NCI-H2029 (cell line): ENCODE measurements at places on chromosomes 3 and 15.

DNA sequence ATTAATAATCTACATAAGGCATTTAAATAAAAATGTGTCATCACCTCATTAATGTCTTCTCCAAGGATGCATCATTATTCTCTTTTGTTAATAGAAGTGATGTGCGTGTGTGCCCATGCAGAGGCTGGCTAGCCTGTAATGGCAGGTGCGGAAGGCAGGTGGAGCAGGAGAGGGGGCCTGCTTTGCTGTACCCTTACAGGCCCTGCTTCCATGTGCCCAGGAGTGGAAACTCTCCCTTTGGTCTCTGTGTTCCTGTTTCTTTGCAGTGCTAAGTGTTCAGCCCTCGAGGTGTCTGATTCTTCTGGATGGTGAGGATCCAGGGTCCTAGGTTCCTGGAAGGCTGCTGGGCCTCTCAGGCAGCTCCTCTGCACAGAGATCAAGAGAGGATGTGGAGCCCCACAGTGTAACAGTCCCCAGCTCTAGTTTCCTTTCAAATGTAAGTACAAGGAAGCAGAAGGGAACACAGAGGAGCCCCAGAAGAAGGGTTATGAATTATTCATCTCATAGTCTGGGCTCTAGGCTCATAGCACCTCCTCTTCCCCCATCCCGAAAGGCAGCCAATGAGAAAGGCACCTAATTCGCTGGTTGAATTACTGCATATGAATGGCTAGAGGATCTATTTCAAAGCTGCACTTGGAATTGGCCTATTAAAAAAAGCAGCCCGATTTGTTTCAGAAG lies 39.2 kb upstream of the AGBL1 start:
- DNase-seq = no peak

DNA sequence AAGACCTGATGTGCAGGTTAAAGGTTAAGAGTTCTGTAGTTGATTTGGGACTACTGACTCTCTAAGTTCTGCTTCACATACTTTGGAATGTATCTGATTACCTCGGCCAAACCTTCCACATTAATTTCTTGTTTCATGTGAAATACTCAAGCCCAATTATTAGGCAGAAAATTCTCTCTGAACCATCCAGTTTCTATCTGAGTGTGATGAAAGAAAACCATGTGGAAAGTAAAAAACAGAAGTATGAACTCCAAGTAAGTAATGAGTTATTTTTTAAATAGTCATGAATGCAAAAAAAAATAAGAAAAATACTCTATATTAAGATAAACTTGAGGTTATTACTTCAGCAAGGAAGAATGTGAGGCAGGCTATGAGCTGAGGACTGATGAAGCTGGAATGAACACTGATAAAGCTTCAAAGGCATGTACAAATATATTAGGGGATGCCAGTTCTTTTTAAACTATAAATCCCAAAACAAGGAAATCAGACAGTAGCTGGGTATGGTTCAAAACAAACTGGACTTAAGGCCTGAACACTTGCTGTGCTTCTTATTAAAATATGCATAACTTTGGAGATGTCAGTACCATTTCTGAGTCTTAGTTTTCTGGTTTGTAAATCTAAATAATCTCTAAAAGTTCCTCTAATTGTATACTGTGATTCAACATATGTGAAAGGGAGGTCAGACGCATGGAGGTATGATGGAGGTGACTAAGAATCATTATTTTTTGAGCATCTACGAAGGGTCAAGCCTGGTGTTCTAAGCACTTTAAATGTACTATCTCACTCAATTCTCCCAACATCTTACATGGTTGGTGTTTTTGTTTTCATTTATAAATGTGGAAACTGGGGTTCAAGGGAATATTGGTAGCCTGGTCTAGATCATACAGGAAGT lies 59.6 kb downstream of the COL6A6 start:
- no peak for DNase-seq

GRCh38 chr15:49688135-49688790 lies 67.4 kb downstream of the DTWD1 start:
- DNase-seq = no peak

GRCh38 chr15:37094915-37095711 lies 5.2 kb downstream of the MEIS2 start:
- no peak for DNase-seq

DNA sequence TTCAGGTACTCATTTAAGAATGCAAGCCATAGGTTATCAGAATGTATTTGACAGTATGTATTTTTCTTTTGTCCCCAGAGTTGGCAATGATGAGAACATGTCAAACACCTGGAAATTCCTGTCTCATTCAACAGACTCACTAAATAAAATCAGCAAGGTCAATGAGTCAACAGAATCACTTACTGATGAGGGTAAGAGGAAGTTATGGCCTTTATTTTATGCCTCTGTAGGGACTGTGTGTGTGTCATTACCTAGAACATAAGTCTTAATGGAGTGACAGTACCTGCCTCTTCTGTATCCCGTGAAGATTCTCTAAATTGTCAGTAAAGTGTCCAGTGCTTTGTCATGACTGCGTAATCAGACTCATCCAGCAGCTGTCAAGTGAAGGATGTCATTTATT lies 77.5 kb downstream of the KLHL25 start:
- DNase-seq = no peak

DNA sequence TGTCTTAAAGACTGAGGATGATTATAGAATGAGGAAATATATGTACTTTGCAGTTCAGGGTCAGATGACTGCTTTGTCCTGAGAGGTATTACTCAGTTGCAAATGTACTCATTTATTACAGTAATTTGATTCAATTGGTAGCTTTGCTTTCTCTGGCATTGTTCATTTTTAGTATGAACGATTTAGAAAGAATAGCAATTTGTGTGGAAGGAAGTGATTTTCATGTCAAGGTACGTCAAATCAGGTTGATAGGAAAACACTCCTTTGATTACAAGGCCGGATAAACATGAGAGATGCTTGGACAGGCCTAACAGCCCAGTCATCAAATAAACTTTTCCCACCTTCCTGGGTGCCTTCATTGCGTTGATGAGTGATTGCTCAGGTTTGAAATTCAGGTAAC lies 53.8 kb downstream of the UNC13C start:
- DNase-seq = no peak

- no peak for DNase-seq
Observed at GRCh38 chr15:82846621-82847020, 37.2 kb downstream of the WHAMM start.

DNA sequence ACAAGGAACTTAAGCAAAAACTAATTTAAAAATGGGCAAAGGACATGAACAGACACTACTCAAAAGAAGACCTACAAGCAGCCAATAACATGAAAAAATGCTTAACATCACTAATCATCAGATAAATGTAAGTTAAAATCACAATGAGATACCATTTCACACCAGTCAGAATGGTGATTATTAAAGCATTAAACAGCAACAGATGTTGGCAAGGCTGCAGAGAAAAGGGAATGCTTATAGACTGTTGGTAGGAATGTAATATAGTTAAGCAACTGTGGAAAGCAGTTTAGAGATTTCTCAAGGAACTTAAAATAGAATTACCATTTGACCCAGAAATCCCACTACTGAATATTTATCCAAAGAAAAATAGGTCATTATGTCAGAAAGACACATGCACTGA lies 482.2 kb downstream of the SQOR start:
- no peak for DNase-seq

- DNase-seq = no peak
Observed at GRCh38 chr3:125351814-125352456, 23.2 kb downstream of the ZNF148 start.

DNA sequence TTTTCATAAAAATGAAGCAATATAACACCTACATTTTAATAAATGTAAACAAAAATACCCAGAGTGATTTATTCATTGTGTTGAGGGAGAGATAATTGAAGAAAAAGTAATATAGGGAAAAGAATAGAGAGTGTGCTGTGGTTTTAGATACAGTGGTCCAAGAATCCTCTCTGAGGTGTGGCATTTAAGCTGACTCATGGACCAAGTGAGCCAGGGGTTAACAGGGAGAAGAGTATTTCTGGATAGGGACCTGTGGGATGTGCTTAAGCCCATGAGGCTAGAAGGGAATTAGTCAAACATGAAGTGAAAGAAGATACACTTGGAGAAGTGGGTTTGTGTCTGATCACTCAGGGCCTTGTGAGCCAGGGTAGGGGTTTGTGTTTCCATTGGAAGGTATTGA lies 680.7 kb upstream of the GRM7 start:
- DNase-seq = no peak

- DNase-seq = no peak
Observed at GRCh38 chr3:64651741-64652241, 36.0 kb downstream of the ADAMTS9 start.

- no peak for DNase-seq
Observed at GRCh38 chr3:108475220-108475782, 35.1 kb downstream of the MYH15 start.

GRCh38 chr3:150582620-150583019 lies 20.5 kb upstream of the SELENOT start:
- no peak for DNase-seq

- no peak for DNase-seq
Observed at GRCh38 chr3:176106380-176106779, 1090.9 kb downstream of the TBL1XR1 start.

- no peak for DNase-seq
Observed at GRCh38 chr3:29639578-29640290, 358.9 kb downstream of the RBMS3 start.

GRCh38 chr15:66292571-66293418 lies 573 bp upstream of the DIS3L start:
- DNase-seq = no peak

DNA sequence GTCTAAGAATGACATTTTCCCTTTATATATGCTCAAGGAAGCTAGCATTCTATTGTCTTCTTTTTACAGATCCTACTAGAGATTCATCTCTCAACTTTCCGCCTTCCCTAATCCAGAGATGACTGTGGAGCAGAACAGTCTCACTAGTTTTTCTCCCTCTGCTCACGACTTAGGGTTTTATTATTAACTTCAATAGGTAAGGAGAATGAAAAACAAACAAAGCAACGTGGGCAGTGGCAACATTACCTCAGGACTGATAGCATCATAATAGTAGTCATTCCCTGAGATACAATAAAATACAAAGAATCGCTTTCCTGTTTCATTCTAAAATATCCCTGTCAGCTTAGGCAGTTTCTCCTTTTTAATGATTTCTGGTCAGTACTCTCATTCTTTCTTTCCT lies 154.3 kb upstream of the PLAAT1 start:
- DNase-seq = no peak

DNA sequence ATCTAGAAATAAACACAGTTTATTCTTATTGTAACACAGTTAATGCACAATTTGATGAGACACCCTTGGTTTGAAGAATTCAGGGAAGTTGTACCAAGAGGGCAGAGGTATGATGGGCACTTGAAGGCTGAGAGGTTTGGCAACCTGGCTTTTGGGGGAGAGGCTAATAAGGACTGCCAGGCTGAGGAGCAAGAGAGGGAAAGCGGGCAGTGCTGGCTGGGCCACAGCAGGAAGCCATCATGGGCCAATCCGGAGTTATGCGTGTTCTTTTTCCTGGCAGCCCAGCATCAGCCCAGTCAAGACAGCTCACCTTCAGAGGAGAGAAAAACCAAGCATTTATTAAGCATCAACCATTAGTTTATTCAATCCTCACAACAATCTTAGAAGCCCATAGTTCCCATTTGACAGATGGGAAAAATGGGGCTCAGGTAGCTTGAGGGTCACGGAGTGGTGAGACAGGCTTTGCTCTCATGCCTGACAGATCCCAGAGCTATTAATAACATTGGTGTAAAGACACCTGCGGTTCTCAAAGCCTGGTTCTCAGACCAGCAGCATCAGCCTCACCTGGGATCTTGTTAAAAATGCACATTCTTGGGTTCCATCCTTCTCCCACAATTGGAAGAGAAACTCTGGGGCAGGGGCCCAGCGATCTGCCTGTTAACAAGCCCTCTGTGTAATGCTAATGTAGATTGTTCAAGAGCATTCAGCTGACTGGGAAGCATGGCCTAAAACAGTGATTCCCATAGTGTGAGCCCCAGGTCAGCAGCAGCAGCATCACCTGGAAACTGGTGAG lies 183.7 kb downstream of the NTRK3 start:
- DNase-seq = no peak

- DNase-seq = no peak
Observed at GRCh38 chr15:33988384-33988783, 20.1 kb downstream of the CHRM5 start.

DNA sequence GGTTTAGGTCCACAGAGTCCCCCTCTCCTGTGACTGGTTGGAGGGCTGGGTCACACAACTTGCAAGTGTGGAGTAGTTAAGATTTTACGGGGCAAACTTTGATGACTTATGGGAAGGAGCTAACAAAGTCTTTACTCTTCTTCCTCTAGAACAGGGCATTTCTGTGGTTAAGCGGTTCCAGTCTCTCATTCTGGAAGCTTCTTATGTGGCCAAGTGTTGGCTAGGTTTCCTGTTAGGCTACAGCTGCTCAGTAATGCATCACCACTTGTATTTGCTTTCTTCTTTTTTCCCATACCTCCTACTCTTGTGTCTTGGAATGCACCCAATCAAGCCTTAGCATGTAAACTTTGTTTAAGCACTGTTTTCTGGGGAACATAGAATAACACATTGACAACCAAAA lies 100.6 kb upstream of the PLAAT1 start:
- no peak for DNase-seq

DNA sequence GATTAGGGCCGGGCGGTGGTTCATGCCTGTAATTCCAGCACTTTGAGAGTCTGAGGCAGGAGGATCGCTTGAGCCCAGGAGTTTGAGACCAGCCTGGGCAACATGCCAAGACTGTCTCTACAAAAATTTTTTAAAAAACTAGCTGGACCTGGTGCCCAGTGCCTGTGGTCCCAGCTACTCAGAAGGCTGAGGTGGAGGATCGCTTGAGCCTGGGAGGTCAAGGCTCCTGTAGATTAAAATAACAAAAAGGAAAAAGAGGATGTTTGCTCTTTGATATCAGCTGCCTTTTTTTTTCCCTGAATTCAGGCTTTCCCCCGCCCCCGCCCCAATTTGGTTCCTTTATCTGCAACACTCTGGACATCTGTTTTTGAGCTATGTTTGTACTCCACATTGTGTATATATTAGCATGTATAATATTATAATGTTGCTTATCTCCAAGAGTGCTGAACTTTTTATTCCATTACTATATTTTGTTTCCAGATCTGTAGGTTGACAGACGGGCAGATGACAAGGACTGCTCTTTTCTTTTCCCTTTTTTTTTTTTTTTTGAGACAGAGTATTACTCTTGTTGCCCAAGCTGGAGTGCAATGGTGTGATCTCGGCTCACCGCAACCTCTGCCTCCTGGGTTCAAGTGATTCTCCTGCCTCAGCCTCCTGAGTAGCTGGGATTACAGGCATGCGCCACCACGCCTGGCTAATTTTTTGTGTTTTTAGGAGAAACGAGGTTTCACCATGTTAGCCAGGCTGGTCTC lies 4.6 kb downstream of the SNAP23 start:
- no peak for DNase-seq
